ENCODE measurements at places on chromosomes 12 and 14.

- no peak for DNase-seq
These were observed 142.7 kb downstream of the TBX5 start for GRCh38 chr12:114263056-114263805.

GRCh38 chr12:117134059-117134458 lies 34.8 kb upstream of the TESC start:
- DNase-seq = no peak

DNA sequence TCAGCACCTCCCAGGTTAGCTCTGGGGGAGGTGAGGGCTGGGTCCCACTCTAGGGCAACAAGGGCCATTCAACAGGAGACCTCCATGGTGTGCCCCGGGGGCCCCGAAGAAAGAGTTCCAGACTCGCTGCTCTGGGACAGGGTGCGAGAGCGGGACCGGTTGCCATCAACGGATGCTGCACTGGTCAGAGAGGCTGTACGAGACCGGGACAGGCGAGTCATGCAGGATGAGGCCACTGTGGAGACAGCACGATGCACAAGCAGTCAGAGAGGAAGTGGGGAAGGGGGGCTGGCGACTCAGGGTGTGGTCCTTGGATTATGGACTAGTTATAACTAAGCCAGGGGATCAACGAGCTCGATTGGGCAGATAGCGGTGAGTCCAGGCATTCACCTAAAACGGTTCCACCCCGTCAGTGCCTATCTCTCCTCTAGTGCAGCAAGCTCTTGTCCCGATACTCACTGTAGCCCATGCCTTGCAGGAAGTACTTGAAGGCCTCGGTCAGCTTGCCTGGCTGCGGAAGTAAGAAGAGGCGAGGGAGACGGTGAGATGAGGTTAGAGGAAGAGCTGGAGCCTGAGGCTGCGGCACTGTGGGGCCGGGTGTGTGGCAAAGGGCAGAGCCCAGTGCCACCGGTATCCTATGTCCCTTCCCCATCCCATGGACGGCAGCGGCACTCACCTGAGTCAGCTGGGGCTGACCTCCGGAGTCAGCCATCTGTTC lies 7.2 kb downstream of the NDRG2 start:
- no peak for DNase-seq

- no peak for DNase-seq
These were observed 7.9 kb downstream of the CCDC85C start for GRCh38 chr14:99596071-99596627.

DNA sequence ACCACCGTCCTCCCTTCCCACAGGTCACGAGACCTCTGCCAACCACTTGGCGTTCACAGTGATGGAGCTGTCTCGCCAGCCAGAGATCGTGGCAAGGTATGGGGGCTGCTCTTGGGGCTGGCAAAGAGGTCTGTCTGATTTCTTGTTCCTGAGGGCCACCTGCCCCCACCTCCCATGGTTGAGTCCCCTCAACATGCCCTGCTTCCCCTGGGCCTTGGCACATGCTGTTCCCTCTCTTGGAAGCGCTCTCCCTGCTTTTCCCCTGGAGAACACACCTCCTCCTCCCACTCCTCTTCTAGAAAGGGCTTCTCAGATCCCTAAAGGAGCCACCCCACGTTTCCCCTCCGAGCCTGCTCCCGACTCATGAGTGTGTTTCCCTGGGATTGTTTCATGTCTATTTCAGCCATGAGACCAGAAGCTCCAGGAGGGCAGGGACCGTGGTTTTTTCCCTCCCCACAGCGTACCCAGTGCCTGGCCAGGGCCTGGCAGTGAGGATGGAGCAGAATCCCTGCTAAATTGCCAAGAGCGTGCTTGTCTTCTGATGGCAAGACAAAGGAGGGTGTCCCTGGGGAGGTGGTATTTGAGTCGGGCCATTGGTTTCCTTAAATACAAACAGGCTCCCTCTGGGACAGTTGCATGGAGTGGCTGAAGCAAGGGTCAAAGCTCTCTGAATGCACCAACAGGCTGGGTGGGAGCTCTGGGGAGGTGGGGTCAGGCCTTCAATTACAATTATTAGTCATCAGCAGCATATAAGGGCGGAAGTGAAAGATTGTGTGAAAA lies 34.1 kb downstream of the CYP46A1 start:
- no peak for DNase-seq

- DNase-seq = no peak
These were observed 50.5 kb downstream of the HSPB8 start for GRCh38 chr12:119229205-119229604.

- no peak for DNase-seq
These were observed 90.0 kb downstream of the NINJ2 start for GRCh38 chr12:573232-573631.

DNA sequence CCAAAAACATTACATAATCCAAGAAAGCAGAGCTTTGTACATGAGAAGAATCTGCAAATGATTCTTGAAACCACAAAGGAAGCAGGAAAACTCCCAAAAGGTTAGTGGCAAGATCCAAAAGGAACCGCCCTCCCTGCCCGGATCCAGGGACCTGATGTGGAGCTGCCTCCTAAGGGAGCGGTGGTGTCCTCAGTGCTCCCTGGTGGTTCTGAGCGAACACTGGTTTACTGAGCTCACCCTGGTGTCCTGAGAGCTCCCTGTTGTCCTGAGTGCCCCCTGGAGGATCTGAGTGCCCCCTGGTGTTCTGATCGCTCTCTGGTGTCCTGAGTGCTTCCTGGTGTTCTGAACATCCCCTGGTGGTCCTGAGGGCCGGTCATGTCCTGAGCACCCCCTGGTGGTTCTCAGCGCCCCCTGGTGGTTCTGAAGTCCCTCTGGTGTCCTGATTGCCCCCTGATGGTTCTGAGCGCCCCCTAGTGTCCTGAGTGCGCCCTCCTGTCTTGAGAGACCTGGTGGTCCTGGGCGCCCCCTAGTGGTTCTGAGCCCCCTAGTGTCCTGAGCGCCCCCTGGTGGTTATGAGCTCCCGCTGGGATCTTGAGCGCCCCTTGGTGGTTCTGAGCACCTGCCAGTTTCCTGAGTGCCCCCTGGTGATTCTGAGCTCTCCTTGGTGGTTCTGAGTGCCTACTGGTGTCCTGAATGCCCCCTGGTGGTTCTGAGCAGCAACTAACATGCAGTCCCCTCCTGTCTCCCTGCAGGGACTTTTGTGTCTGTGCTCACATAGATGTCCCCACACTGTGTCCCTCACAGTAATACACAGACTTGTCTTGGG lies 891.1 kb downstream of the TMEM121 start:
- DNase-seq = peak; percentile 2

GRCh38 chr12:65699251-65699650 lies 125.0 kb upstream of the HMGA2 start:
- no peak for DNase-seq

DNA sequence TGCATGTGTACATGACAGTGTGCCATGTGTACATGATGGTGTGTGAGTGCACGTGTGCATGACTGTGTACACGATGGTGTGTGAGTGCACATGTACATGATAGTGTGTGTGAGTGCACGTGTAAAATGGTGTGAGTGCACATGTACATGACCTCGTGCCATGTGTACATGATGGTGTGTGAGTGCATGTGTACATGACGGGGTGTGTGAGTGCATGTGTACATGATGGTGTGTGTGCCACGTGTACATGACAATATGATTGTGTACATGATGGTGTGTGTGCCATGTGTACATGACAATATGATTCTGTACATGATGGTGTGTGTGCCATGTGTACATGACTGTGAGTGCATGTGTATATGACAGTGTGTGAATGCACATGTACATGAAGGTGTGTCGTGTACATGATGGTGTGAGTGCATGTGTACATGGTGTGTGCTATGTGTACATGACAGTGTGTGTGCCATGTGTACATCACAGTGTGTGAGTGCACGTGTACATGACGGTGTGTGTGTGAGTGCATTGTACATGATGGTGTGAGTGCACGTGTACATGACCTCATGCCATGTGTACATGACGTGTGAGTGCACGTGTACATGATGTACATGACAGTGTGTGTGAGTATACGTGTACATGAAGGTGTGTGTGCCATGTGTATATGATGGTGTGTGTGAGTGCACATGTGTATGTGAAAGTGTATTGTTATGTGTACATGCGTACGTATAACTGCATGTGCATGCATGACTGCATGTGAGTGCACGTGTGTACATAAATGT lies 46.3 kb downstream of the FBRSL1 start:
- no peak for DNase-seq

- DNase-seq = no peak
These were observed 75.3 kb upstream of the CEP83 start for GRCh38 chr12:94534774-94535509.

GRCh38 chr12:48973531-48973930 lies 2.0 kb upstream of the WNT10B start:
- no peak for DNase-seq

- DNase-seq = peak; percentile 42
These were observed 630 bp downstream of the FOS start for GRCh38 chr14:75279153-75279762.

DNA sequence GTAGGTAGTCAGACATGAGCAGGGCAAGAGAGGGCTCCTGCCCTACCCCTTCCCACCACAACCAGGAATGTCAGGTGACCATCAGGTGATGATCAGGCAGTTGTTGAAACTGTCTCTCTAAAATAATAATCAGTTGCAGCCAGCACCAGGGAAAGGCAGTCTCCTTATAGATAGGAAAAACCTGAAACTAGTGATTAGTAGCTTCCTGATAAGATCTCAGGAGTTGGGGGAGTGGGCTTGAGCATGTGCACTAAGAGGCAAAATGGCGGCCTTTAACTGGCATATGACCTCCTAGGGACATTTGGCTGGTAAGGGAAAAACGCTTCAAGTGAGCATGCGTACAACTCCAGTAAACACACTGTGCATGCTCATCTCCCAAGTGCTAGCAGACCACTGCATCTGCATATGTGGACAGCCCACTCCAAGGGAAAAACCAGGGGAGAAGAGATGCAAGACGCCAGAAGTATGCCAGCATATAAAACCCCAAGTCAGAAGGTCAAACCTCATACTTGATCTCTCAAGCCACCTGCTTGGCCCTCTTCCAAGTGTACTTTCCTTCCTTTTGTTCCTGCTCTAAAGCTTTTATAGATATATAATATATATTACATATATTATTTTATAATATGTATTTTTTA lies 37.1 kb downstream of the TGFB3 start:
- no peak for DNase-seq

DNA sequence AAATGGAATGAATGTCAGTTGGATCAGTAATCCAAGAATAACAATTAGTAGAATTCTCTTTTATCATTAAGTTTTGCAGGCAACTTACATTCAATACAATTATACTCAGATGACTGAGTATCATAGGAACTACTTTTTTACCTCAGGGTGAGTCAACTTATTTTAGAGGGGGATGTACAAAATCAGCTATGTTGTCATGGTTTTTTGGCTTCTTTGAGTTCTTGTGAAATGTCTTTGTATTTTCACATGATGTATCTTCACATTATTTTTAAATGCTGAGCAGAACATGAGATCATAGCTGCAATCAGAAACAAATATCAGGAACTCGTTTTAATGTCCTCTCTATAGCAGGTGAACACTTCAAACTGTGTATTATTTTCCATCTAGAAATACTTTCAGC lies 65.3 kb upstream of the PTPRR start:
- no peak for DNase-seq

DNA sequence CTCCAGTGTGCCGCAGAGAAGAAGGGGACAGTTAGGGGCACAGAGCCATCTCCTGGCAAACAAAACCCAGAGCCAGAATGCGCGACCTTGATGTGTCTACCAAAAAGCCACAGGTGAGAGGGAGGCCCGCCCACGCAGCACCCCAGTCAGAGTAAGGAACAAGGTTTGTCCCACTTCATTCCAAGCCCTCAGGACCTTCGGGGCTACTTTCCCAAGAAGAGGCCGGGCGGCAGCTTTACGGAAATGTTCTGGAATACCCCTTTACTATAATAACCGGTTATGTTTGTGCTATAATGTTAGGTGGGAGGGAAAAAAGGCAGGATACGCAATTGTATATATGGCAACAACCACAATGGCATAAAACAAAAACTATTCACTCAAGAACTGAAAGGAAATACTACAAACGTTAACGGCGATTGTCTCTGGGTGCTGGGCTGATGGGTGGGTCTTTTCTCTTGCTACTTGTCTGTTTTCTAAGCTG lies 12.3 kb downstream of the CCDC88C start:
- no peak for DNase-seq

DNA sequence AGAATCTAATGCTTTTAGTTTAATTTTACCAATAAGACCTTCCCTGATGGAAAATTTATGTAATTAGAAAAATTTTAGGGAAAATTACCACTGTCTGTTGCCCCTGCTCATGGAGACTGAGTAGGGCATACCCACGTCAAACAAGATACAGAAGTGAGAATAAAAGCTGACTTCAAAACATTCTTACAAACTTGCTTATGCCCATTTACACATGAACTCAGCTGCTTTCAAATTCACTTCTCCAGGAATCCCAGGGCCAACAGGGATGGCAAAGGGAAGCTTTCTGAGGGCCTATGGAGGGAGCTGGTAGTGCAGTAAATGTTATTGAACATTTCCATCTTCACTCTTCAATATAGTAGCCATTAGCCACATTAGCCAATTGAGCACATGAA lies 4.8 kb upstream of the NINJ2 start:
- DNase-seq = no peak
